ENCODE measurements at places on chromosomes 6 and 20. TPM values are rescaled to one million over a fixed set of nuclear protein-coding genes. Genes with fewer than 3 reads are reported as not detected.

DNA sequence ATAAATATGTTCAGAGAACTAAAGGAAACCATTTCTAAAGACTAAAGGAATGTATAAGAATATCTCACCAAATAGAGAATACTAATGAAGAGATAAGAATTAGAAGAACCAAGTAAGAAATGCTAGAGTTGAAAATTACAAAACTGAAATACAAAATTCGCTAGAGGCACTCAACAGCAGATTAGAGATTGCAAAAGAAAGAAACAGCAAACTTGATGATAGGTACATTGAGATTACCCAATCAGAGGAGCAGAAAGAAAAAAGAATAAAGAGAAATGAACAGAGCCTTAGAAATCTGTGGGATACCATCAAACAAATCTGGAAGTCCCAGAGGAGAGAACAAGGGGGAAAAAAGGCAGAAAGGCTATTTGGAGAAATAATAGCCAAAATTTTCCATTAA is 6.3 kb upstream of the PDCD2 start:
- DNase-seq = no peak

DNA sequence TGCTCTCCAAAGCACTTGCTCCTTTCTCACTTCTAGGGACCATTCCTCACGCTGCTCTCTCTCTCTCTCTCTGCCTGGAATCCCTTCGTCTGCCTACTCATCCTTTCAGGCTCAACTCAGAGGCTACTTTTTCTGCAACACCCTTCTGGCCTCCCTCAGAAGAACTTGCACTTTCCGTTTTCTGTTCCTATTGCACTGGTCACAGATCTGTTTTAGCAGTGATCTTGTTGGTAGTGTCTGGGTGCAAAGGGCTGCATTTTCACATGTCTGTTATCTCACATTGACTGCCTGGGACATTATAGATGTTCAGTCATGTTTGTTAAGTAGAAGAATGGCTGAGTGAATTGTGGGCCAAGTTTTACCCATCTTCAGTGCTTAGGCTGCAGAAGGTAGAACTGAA is 63.5 kb downstream of the RIN2 start:
- DNase-seq = no peak

- no peak for DNase-seq
Observed at GRCh38 chr20:45090481-45090880, 10.4 kb downstream of the KCNS1 start.

GRCh38 chr20:44120676-44121425 is 66.1 kb downstream of the JPH2 start:
- DNase-seq = no peak

- DNase-seq = no peak
Observed at GRCh38 chr6:132016396-132016795, 65.2 kb upstream of the CCN2 start.

GRCh38 chr6:136087986-136088385 is 162.1 kb downstream of the MTFR2 start:
- DNase-seq = no peak

GRCh38 chr6:121210943-121211342 is 123.3 kb downstream of the TBC1D32 start:
- DNase-seq = no peak

DNA sequence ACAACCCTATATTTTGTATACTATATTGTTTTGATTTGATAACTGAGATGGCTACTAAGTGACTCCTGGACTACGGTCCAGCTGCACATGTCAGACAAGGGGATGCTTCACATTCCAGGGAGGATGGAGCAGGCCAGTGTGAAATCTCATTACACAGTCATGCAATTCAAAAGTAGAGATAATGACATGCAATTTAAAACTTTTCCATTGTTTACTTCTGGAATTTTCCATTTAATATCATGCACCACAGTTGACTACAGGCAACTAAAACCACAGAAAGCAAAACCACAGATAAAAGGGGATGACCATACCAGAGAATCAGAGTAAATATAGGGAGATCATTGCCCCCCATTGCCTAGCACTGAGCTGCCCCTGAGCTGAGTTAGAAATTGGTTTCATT is 366.4 kb downstream of the BTBD9 start:
- DNase-seq = no peak

- no peak for DNase-seq
Observed at GRCh38 chr6:138430361-138431145, 26.5 kb downstream of the HEBP2 start.

Gene BEND6
- total RNA-seq = not detected
